ENCODE measurements at places on chromosomes 6 and 20.
A peak's percentile ranks its signal among the peaks of the same experiment; 100 is the strongest.

- DNase-seq, result no peak
These were observed 3.8 kb downstream of the NSFL1C start for GRCh38 chr20:1462834-1463233.

- DNase-seq, result no peak
These were observed 247.9 kb upstream of the SLC35B3 start for GRCh38 chr6:8683204-8683603.

- DNase-seq, result no peak
These were observed at the start of gene SGK2 for GRCh38 chr20:43558412-43559146. TSS of gene SGK2 (plus strand) at chr20:43559027. CDS start at chr20:43566496, 7,469 bp downstream.

DNA sequence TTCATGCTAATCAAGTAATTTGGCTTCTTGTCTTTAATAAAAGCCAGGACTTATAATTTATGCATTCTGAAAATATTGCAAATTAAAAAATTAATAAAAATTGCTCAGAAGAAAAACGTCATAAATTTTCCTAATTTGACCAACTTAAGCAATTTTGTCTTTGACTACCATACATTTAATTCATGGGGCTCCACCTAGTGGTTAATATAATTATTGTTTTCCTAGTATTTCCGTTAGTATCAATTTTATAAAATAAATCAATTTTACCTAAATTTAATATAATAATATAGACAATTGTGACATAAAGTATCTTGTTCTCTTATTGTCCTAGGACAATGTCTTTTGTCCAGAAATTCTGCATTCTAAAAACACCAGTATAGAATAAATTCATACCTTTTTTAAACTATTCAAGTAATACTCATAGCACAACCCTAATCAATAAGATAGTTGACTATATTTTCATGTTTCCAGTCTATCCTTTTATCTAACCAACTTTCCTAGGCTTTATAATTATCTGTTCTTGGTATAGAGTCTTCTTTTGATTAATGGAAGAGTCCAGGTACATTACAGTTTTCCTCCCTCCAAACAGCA, 319.9 kb downstream of the TRDN start:
- no peak for DNase-seq

DNA sequence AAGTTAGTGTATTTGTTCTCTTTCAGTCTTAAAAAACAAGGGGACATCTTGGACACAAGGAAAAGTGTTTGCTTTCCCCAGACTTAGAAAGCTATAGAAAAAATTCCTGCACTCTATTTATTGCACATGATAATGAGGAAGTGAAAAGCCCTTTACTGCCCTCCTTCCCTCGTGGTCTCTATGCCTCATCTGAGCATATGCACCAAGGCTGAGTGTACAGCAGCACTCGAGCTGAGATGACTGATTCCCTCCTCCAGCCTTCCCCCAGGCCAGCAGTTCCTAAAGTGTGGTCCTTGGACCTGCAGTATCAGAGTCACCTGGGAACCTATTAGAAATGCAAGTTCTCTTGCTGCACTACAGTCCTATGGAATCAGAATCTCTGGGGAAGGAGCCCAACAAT, 14.3 kb upstream of the LAMP5 start:
- no peak for DNase-seq

DNA sequence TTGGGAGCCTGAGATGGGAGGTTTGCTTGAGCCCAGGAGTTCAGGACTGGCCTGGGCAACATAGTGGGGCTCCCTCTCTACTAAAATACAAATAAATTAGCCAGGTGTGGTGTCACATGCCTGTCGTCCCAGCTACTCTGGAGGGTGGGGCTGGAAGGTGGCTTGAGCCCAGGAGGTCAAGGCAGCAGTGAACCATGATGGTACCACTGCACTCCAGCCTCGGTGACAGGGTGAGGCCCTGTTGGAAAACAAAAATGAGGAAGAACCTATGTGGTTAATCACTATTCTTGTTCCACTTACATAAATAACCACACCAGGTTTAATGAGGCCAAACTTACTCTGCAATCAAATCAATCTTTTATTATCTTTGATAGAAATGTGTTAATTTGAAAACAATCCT, 5.4 kb downstream of the PPDPF start:
- no peak for DNase-seq

GRCh38 chr6:147331401-147331800, 127.2 kb downstream of the STXBP5 start:
- DNase-seq, result no peak

GRCh38 chr20:38728911-38729642, 4.8 kb downstream of the SLC32A1 start:
- DNase-seq, result peak; percentile 14

GRCh38 chr6:100271625-100272024, 193.1 kb downstream of the SIM1 start:
- no peak for DNase-seq
